Hematopoietic multipotent progenitor cell treated with erythropoietin and hydrocortisone succinate and interleukin-3 and kit ligand, for 4 days (in vitro differentiated cells): ENCODE measurements at places on chromosomes 1 and 21.

DNA sequence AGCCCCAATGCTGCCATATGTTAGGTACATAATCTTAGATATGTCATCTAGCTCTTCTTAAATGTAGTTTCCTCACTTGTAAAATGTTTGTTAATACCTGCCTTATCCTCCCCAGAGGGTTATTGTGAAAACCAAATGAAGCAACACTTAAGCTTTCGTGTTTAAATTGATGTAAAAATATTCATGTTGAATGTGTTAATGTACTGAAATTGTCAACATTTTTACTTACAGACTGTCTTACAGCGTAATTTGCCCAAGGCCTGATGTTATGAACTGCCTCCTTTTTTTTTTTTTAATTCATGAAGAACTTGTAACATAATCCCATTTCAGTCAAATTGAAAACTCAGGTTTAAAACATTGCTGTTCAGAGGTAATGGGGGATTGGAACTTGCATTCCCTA is 25.6 kb upstream of the ENAH start:
- DNase-seq: no peak

GRCh38 chr1:237183963-237184540 is 142.1 kb downstream of the RYR2 start:
- DNase-seq: no peak

GRCh38 chr1:188615321-188615720 is 1786.6 kb downstream of the PLA2G4A start:
- no peak for DNase-seq

GRCh38 chr1:67308136-67308535 is 463 bp downstream of the IL12RB2 start:
- peak; percentile 5 for DNase-seq

DNA sequence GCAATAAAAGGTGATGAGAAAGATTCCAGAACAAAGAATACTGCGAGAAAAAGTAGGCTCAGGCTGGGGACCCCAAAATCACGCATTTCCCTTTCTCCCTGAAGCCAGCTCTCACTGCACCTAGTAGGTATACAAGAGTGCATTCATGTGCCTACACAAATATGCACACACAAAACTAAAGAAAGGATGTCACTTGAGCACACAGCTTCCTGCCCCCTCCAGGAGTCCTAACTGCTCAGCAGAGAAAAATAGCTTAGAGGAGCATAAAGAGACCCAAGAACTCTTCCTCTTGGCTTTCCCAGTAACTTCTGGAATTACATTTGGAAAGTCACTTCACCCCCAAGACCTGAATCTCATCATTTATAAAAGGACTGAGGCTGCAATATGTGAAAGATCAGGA is 38.0 kb downstream of the JAK1 start:
- DNase-seq: no peak

DNA sequence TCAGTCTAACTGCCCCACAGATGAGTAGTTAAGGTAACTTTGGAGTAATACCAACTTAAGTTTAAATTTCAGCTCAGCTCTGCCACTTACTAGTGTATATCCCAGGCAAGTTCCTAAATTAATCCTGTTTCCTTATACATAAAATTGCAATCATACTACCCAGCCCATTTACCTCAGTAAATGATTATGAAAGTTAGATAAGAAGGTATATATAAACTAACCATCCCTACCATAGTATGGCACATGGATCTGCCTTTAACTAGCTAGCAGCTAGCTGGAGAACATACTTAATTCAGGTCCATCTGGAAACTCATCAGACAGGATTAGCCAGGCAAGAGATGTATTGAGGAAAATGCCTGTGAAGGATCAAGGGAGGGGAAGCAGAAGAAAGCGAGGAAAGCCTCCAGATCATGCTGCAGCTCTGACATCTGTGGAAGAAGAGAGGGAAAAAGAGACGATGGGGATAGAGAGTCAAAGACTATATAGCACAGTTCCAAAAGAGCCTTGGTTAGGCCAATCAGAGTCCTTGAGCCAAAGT is 8.0 kb upstream of the JAK1 start:
- DNase-seq: no peak

DNA sequence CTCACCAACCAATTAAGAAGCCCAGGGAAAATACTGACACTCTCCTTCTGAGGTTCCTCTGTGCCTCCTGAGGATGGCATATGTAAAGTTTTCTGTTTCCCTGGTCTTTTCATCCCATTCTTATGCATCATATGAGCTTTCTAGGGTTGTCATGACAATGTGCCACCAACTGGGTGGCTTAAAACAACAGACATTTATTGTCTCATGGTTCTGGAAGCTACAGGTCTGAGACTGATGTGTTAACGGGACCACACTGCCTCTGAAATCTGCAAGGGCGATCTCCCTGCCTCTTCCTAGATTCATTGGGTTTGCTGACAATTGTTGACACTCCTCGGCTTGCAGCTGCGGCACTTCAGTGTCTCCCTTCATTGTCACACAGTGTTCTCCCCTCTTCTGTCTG is 308.4 kb downstream of the RGS7 start:
- DNase-seq: no peak

- DNase-seq: no peak
Measured at GRCh38 chr1:187157552-187157951, 328.8 kb downstream of the PLA2G4A start.

DNA sequence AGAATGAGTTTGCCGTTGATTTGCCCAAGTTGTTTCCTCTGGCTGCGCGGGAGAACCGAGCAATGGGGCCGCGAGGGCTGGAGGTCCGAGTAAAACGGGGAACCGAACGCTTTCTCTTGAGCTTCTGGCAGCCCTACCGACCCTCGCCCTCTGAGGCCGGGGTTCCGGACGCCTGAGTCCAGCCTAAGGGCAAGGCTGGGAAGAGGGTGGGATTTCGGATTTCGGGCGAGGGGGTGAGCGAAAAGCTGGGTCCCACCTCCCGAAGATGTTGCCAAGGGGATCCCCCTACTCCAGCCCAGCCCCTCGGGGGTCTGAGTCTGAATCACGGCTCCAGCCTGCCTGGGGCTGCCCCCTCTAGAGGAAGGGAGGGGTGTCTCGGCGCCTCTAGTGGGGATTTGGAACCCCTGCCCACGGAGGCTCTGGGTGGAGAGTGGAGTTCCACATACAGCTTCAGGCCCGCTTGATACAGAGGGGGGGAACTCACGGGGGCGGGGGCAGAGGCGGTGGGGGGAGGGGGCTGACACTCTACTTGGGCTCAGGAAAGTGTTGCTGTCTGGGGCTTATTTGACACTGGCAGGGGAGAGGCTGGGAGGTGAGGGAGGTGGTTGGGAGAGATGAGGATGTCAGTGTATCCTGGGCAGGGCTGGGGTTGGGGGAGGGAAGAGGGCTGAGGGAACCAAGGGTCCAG is 617 bp downstream of the KIRREL1 start:
- peak; percentile 22 for DNase-seq

DNA sequence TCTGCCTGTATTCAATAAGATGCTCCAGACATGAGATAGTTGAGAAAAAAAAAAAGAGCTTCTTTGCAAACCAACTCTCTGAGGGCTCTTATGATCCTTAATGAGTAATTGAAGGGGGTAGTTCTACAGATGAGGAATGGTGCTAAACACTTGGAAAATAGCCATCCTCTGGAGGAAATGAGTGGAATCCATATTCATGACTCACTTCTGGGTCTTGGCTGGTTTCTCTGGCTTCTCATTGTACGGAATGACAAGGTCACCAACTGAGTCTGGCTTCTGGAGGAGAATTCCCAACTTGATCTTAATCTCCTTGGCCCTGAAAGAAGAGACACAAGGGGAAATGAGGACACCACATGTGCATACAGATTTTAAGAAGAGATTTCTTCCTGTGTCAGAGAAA is 34.7 kb downstream of the RGS5 start:
- DNase-seq: no peak

GRCh38 chr1:27589841-27590426 is 14.0 kb downstream of the AHDC1 start:
- DNase-seq: no peak
